ENCODE measurements at places on chromosomes 11 and 22. TPM values are rescaled to one million over a fixed set of nuclear protein-coding genes. Genes with fewer than 3 reads are reported as not detected.

The SERHL2 gene
- 6.9 TPM for total RNA-seq

The RPS6KB2 gene
- 47.4 TPM for total RNA-seq

The OR10G6 gene
- total RNA-seq, result not detected

The SCGB1D2 gene
- not detected for total RNA-seq

The PAMR1 gene
- total RNA-seq, result 0.55 TPM

The IMMP1L gene
- total RNA-seq, result 40.1 TPM

The NRXN2 gene
- 40.1 TPM for total RNA-seq

The KRTAP5-7 gene
- 1.7 TPM for total RNA-seq

The ANGPTL5 gene
- 0.62 TPM for total RNA-seq

The NLRP14 gene
- 1.6 TPM for total RNA-seq

The BTG4 gene
- 8.7 TPM for total RNA-seq

The APLNR gene
- 1.1 TPM for total RNA-seq

The PNPLA3 gene
- total RNA-seq, result 1.7 TPM

The APOA5 gene
- total RNA-seq, result not detected

The KCNJ1 gene
- 0.24 TPM for total RNA-seq

The SNX32 gene
- 4.0 TPM for total RNA-seq

The TMEM132A gene
- total RNA-seq, result 21.7 TPM

The CHRNA10 gene
- total RNA-seq, result 2.5 TPM

The DEPDC7 gene
- 14.9 TPM for total RNA-seq

The P2RX6 gene
- 7.0 TPM for total RNA-seq

The ANAPC15 gene
- total RNA-seq, result 66.1 TPM

The SLC7A4 gene
- total RNA-seq, result 64.8 TPM

The NXPE1 gene
- total RNA-seq, result 3.9 TPM

The MYO7A gene
- 161 TPM for total RNA-seq

The TBCEL gene
- 42.9 TPM for total RNA-seq

The LPXN gene
- total RNA-seq, result 15.8 TPM

The TTC9C gene
- 34.0 TPM for total RNA-seq

The KCNQ1OT1 gene
- total RNA-seq, result 5.9 TPM

The GLB1L2 gene
- total RNA-seq, result 29.1 TPM

The LDHAL6A gene
- total RNA-seq, result 4.7 TPM

The CNTF gene
- 1.6 TPM for total RNA-seq

The PKP3 gene
- 3.1 TPM for total RNA-seq

The BAIAP2L2 gene
- total RNA-seq, result 8.8 TPM
